ENCODE measurements at places on chromosomes 12 and 14.
A peak's percentile ranks its signal among the peaks of the same experiment; 100 is the strongest.

GRCh38 chr12:15183821-15184220 lies 37.4 kb downstream of the RERG start:
- no peak for DNase-seq

GRCh38 chr12:12724421-12725085 lies 7.4 kb downstream of the CDKN1B start:
- no peak for DNase-seq

GRCh38 chr12:48067250-48067938 lies 38.5 kb downstream of the SENP1 start:
- DNase-seq: no peak

DNA sequence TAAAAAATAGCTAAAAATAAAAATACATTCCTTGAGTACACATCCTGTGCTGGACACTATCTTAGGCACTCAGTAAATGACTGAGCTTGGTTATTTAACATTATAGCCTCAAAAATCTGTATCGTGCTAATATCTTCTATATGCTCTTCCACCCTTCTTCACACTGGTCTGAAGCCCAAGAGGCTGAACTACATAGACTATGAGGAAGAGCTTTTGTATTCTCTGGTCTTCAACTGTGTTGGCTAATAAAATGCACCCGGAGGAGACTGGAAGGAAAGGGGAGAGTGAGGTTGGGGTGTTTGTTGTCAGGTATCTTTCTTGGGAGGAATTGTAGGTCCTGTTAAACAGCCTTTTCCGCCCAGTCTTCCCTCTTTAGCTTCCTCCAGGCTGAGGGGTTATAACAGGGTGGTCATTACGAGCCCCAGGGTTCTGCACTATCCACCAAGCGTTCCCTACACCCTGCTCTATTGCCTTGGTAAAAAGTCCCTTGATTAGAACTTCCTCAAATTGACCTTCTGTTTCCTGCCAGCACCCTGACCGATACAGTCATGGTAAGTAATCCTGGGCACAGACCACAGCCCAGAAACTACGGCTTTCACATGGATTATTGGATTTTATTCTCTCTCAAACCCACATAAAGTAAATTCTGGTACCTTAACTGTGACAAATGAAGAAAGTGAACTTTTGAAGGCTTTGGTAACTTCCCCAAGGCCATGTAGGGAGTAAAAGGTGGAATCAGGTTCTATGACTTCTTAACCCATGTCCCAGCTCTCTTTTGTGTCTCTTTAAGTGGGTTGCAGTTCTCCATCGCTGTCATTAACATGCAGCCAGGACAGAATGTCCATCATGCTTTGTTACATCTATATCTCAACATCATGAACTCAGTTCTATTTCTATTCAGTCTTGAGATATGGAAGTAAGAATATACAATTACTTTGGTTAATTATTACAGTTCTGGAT lies 71.3 kb downstream of the PTHLH start:
- no peak for DNase-seq

DNA sequence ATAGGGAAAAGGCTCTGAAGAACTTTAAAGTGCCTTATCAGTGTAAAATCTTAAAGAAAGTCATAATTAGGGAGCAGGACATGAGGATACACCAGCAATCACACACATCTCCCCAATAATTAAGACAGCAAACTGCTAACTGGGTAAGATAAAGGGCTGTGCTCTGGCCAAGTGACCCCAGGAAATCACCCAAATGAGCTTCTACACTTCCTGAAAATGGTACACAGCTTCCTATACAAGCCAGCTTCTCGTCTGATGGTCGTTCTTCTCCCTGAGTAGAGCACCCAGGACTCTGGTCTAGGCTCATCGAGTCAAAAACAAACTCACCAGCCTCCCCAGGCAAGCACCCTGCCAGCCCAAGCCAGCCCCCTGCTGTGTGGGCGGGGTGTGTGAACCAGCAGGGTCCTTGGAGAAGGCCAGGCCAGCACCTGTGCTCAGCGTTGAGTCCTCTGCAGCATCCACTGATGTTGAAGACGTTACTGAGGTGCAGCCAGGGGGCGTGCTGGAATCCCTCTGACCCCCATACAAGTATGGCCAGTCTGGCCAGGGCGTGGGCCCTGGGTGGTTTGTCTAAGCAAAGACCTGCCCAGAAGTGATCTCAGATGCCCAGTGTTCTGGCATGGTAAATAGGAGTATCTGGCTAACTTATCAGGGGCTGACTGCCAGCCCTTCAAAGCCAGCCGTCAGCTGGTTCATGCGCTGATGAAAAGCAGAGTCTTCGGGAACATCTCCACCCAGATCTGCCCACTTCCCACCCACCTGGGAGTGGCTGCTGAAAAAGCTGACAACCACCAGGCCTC lies 41.4 kb downstream of the ACTN1 start:
- peak; percentile 32 for DNase-seq

DNA sequence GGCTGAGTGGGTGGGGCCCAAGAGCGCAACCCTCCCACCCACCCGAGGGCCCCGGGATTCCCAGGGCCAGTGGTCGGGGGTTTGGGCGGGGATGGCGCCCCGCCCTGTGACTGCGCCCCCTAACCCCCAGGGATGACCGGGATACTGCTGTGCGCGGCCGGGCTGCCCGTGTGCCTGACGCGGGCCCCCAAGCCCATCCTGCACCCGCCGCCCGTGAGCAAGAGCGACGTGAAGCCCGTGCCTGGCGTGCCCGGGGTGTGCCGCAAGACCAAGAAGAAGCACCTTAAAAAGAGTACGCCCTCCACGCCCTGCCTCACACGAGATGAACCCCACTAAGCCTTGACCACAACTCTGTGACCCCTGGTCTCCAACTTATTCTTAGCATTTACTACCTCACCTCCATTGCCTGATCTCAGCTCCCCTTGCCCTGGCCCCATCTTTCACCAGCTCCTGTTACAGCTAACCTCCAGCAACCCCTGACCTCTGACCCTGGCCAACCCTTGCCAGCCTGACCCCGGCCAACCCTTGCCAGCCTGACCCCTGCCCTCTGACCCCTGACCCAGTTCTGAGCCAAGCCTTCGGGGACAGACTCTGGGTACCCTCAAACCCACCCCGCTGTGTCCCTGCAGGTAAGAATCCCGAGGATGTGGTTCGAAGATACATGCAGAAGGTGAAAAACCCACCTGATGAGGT lies 37.0 kb downstream of the DTX1 start:
- no peak for DNase-seq

DNA sequence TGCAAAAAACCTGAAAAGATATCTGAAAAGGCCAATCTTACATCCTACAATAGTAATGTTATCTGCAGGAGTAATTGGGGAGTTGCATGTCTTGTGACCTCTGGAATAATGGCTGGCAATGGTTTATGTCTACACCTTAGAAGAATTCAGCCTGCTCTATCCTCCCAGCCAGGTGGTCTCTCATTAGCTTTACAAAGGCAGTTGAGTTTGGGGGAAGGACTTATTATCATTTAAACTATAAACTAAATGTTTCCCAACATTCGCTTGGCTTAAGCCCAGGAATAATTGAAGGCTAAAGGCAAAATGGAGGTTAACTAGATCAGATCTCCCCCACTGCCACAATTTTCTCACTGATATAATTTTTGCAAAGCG lies 158.4 kb upstream of the SFSWAP start:
- DNase-seq: no peak

GRCh38 chr12:11927286-11927935 lies 143.3 kb upstream of the BCL2L14 start:
- DNase-seq: no peak

GRCh38 chr14:81341370-81341769 lies 58.8 kb downstream of the STON2 start:
- no peak for DNase-seq

- no peak for DNase-seq
Measured at GRCh38 chr12:31560516-31560915, 30.4 kb downstream of the DENND5B start.

GRCh38 chr12:106248846-106249371 lies 1.1 kb upstream of the CKAP4 start:
- DNase-seq: peak; percentile 66

- no peak for DNase-seq
Measured at GRCh38 chr12:1927051-1927680, 8.7 kb upstream of the CACNA2D4 start.

- peak; percentile 66 for DNase-seq
Measured at GRCh38 chr14:74514471-74514941, 20.9 kb downstream of the ISCA2 start.

DNA sequence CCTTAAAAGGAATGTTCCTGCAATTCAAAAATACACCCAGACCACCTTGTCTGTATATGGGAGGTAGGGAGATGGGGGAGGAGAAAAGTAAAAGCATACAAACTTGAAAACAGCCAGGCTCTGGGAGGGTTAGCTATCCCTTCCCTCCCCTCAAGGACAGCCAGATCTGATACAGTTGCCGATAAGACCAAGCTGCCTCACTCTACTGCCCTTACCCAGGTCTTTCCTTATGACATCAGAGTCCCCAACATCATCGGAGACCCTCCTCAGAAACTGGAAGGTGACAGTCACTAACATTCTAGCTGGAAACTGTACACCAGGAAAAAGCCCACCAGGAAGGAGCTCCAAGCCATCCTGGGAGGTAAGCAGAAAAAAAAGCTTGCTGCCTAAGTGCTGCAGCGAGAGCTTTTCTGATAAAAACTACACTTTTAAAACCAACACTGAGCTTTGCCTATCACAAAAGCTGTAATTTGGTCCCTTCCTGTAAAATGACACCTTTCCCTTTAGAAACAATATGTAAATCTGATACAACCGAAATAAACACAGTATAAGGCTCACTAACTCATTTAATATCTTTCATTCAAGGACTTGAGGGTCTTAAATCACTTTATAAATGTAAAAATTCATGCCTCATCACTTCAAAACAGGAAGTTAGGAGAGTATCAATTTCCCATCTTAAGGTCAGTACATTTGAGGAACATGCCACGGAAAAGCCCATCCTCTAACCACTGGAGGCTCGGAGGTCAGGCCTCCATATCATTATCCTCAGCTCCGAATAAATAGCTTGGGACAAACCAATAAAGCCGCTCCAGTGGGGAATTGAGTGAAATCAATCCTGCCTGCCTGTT lies 20.4 kb upstream of the PLEKHH1 start:
- DNase-seq: no peak

DNA sequence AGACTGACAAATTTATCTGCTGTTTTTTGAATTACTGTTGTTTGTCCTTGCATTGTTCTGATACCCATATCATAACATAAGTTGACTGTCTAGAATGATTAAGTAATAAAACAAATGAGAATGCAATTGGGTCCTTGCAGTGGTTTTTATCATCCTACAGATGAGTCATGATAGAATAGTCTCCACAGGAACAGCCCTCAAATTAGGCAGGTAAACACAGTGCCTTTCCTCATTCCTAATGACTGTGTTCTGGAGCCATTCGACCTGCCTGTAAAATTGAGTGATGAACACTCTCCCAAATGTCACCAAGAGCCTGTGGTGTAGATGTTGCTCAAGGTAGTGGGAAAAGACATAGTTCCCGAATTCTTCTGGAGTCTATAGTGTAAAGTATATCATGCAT lies 12.3 kb downstream of the NKX2-8 start:
- DNase-seq: no peak

DNA sequence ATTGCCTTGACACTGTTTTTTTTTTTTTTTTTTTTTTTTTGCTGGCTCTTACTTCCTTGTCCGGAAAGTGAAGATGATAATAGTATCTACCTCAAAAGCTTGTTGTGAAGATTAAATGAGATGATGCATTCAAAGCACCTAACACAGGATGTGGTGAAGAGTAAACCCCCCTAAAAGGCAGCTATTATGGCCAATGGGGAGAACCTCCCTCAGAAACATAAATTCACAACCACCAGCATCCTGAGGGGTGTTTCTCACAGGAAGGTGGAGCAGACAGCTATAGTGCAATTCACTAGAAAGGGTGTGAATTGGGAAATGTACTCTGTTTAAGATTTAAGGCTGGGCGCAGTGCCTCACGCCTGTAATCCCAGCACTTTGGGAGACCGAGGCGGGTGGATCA lies 85.4 kb upstream of the CRY1 start:
- no peak for DNase-seq

GRCh38 chr12:10726945-10727344 lies 3.8 kb upstream of the YBX3 start:
- no peak for DNase-seq

DNA sequence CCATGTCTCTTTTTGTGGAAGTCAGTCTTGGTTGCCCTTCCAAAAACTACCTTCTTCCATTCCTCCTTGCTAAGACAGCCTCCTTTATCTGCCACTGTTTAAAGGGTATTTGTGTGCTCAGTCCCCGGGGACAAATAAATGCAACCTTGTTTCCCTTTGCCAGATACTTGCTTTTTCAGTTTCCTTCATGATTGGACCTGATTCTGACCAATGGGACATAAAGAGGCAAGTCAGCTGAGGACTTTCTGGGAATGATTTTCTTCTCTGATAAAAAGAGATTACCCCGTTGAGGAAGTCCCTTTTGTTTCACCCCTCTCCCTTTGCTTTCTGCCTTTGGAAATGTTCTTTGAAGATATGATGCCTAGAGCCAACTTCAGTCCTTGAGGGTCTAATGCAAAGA lies 7.4 kb upstream of the TUBA1B start:
- DNase-seq: no peak

DNA sequence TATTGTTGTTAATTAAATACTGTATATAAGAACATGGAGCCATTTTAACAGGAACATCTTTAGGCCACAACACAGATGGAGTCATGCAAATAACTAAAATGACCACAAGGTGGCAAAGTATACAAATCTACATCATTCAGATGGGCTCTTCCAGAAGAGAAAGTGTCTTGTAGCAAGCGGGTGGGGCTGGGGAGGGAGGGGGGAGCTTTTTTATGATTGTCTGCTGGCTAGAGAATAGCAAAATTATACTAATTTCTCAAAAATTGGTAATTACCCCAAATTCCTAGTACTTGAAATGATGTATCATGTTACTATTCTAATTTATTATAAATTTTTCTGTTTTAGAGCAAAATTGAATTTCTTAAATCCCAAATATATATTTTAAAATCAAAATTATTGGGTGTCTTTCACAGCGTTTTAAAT lies 378.7 kb downstream of the PRKD1 start:
- peak; percentile 75 for DNase-seq

GRCh38 chr12:58291106-58291505 lies 349.7 kb downstream of the ATP23 start:
- DNase-seq: no peak

DNA sequence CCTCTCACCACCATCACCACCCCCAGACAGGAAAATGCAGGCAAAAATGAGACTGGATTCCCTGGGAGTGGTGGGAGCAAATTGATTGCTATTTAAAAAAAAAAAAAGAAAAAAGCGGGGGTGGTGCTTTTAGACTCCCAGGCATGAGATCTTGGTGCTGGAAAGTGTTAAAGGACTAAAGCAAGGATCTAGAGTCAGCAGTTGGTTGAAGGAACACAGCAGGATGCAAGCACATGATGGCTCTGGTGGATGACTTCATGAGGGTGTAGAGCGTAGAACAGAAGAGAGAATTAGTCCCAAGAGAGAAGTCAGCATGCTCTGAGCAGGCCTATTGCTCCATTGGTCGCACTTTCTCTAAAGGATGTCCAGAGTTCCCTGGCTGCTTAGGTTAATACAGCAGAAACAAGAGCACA lies 183.8 kb upstream of the HMGA2 start:
- DNase-seq: peak; percentile 72

GRCh38 chr12:18224745-18225144 lies 36.6 kb upstream of the PIK3C2G start:
- DNase-seq: peak; percentile 48

DNA sequence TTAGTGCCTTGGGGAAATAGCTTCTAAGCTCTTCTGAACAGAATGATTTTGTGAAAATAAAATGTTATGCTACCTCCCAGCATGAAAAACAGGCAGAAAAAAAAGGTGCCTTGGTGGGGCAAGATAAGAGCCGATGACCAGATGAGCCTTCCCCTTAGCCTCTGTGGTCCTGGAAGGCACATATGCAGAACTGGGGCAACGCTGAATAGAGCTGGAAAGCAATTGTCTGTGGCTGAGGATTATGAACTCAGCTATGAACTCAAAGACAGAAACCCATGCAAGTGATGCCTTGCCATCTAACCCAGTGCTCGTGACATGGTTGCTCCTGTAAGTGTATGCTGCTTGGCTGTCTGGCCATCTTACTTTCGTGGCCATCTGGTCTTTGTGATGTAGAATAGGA lies 128.5 kb upstream of the FRMD6 start:
- DNase-seq: no peak
